ENCODE measurements at places on chromosomes 7 and 10. TPM values are rescaled to one million over a fixed set of nuclear protein-coding genes. Genes with fewer than 3 reads are reported as not detected.

GRCh38 chr10:10294184-10294880 lies 723.3 kb upstream of the CELF2 start:
- no peak for DNase-seq

DNA sequence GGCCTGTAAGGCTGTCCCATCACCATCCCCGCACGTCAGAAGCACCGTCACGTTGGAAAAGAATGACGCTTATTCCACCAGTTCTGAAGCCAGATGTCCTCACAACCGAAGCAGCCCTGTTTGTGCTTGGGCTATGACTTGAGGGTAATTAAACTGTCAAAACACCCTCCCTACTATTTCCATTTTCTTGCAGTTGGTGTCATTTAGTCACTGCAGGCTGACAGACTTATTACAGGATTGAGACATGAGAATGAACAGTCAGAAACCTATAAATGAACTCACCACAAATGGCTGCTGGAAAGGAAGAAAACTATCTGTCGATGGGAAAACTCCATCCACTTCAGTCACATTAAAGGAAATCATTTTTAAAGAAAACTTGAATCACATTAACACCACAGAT lies 85.3 kb downstream of the VOPP1 start:
- DNase-seq: no peak

GRCh38 chr10:100282907-100283306 lies 3.6 kb downstream of the BLOC1S2 start:
- no peak for DNase-seq

DNA sequence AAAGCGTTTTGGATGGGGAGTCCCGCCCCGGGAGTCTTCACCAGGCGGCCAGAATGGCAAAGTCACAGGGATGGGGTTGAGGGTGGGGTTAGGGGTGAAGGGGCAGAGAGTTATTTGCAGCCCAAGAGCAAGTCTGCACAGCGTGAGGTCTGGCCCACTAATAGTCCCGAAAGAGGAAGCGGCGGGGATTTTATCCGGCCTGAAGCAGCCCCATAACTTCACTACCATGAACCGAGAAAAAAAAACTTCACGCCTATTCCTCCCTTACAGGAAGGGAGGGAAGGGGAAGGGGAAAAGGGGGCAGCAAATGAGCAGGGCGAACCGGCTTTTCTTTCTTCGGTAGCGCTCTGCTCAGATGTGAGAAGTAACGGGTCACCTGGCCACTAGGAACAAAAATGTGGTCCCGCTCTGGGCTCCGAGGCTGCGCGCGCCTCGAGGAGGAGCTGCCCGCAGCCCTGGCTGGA lies 712 bp downstream of the ITPRIP start:
- DNase-seq: no peak

DNA sequence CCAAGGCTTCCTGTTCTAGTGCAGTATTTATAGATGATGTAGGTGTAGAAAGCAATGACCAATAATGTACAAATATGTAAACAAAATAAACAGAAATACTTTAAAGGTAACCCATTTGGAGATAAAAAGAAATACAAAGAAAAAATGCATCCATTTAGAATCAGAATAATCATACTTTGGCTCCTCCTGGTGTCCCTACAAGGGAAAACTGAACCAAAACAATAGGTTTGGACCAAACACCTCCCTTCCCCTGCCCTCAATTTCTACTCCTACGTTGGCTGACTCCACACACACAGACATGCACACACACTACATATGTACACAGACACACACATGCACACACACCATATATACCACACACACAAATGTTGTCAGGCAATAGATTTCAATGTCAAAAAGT lies 36.0 kb downstream of the C10orf143 start:
- no peak for DNase-seq

AKR1B15 gene
- total RNA-seq: not detected

FAM180A gene
- total RNA-seq: not detected

ST7 gene
- total RNA-seq: 22.4 TPM

ADGRA1 gene
- 0.41 TPM for total RNA-seq

Data from neural crest cell (in vitro differentiated cells).